ENCODE measurements at places on chromosomes 7 and 10.

DNA sequence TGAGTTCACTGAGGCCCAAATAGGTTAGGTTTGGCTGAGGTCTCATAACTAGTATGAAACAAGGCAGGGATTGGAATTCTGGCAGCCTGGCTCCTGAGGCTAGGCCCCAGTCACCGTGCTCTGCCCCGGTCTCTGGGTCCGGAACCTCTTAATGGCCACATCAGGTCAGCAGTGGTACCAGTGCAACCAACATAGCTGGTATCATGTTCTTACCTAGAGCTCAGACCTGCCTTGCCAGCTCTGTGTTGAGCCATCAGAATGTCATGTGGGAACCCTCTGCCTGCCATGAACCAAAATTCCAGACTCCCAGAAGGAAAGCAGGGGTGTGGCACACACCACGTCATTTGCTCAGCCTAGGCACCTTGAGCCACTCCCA lies 56.5 kb downstream of the ZNF467 start:
- no peak for DNase-seq

GRCh38 chr7:101133621-101134398 lies 6.9 kb downstream of the SERPINE1 start:
- no peak for DNase-seq

DNA sequence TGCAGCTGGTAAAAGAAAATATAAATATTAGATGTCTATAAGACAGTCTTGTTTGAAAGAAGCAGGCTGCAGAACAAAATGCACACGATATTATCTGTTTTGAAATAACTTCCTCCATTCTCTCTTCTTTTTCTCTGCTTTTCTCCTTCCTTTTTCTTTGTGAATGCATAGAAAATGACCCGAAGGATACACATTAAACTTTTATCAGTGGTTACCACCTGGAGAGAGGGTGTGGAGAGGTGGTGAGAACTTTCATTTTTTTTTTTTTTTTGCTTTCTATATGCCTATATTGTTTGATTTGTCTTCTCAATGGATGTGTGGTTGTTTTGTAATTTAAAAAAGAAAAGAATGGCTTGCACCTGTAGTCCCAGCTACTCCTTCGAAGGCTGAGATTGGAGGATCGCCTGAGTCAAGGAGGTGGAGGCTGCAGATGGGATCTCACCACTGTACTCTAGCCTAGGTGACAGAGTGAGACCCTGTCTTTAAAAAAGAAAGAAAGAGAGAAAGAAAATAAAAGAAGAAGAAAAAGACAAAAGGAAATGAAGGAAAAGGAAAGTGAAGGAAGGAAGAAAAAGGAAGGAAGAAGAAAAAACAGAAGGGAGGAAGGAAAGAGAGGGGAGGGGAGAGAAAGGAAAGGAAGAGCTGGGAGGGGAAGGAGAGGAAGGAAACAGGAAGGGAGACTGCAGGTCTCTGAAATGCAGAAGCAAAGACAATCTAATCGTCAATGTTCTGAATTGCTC lies 64.4 kb downstream of the SAMD9 start:
- DNase-seq, result no peak

- no peak for DNase-seq
Observed at GRCh38 chr10:89785095-89785494, 83.7 kb downstream of the KIF20B start.

DNA sequence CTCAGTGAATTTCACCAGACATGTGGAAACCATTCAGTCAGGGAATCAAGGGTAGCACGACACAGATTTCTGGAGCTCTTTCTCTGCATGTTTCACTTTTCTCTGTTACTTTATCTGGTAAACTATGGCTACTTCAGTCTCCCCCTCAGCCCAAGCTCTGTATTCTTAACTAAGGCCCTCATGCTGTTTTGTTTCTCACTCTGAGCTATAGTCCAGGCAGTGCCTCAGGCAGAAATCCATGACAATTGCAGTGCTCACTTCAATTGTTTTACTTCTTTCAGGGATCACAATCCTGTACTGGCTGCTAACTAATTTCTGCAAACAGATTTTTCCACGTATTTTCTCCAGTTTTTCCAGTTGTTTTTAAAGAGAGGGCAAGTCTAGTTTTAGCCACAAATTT lies 1599.9 kb upstream of the LRRTM3 start:
- no peak for DNase-seq

GRCh38 chr10:2837674-2838073 lies 229.7 kb upstream of the PFKP start:
- DNase-seq, result no peak

- no peak for DNase-seq
Observed at GRCh38 chr10:72610466-72610865, 15.4 kb downstream of the MICU1 start.

DNA sequence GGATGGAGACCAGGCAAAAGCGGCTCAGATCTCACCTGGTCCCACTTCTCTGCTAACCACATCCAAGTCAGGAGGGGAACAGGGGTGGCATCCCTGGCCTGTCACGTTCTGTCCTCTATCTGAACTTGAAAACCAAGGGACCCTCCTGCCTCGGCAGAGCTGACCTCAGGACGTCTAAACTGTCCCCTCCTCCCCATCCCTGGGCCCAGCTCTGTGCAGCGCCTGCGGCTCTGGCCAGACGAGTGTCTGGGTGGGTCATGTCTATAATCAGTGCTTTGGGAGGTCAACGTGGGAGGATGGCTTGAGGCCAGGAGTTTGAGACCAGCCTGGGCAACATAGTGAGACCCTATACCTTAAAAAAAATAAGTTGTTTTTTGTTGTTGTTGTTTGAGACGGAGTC lies 70.0 kb upstream of the ZNF479 start:
- no peak for DNase-seq

DNA sequence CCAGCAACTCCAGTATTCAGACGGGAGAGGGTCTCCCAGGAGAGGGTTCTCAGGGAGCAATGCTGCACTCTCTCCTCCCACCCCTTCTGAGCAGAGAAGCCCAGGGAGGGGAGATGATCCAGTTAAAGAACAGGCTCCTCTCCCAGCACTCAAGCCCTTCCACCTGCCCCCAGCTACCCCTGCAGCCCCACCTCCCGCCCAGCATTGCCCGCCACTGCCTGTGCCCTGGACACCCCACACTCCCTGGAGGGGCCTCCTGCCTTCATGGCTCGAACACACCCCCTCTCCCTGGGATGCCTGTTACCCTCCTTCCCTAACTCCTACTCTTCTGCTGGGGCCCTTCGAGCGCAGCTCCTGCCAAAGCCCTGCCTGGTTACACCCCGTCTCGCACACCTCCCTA lies 66.8 kb downstream of the ELFN1 start:
- DNase-seq, result no peak

DNA sequence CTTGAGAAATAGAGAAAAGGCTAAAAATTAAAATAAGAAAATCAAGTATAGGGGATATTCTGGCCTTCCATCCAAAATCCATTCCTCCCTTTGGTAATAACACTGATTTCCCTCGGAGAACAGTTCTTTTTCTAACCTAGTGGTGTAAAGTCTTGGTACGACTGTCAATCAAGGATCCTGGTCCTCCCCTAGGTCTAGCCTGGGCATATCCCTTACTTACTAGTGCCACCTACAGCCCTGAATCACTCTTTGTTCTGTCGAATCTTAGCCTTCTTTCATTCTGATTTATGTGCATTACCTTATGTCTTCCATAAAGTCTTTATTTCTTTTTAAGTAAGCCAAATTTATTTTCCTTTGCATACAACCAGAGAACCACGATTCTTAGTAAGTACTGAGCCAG lies 298.7 kb upstream of the LRRTM3 start:
- no peak for DNase-seq

GRCh38 chr7:11331128-11332102 lies 357.7 kb downstream of the PHF14 start:
- DNase-seq, result no peak

DNA sequence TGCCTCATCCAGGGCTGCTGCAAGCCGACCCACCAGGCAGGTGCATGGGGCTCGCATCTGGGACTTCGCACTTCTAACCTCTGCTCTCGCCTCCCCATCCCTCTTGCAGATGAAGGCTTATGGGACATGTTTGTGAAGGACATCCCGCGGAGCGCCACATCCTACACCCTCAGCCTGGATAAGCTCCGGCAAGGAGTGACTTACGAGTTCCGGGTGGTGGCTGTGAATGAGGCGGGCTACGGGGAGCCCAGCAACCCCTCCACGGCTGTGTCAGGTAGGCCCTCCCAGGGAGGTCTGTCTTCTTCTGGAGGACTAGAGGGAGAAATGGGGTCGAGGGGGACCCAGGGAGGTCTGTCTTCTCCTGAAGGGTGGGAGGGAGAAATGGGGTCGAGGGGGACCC lies 448.9 kb upstream of the FOXK1 start:
- DNase-seq, result no peak

GRCh38 chr7:23184709-23185359 lies 3.0 kb downstream of the NUP42 start:
- DNase-seq, result no peak

- DNase-seq, result no peak
Observed at GRCh38 chr7:53095731-53096501, 60.5 kb downstream of the POM121L12 start.

DNA sequence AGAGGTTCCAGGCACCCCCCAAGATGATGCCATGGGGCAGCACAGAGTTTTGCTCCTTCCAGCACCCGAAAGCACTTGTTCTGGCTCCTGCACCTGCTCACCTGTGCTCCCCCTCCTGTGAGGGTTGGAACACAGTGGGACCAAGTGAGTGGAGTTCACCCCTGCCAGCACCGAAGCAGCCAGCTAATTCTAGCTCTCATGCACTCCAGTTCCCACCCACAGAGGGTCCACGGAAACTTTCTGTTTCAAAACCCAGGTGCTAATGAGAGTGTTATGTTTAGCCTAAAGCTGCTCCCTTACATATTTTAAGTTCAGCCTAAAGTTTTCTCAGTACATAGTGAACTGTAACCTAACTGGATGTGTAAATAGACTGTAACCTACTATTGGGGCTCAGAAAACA lies 42.6 kb upstream of the SLC35G1 start:
- DNase-seq, result no peak

DNA sequence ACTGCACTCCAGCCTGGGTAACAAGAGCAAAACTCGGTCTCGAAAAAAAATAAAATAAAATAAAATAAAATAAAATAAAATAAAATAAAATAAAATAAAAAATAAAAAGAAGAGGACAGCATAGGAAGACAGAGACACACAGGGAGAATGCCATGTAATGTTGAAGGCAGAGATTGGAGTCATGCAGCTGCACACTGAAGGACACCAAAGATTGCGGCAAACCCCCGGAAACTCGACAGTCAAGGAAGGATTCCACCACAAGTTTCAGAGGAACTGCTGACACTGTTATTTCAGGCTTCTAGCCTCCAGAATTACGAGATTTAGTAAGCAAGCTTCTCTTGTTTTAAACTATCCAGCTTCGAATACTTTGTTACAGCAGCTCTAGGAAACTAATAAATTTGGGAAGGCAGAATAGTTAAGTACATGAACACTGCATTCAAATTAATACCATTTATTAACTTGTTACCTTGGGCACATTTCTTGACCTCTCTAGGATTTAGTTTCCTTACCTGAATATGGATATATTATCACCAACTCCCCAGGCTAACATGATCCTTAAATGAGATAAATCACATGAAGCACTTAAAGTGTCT lies 9.5 kb downstream of the CPED1 start:
- no peak for DNase-seq

DNA sequence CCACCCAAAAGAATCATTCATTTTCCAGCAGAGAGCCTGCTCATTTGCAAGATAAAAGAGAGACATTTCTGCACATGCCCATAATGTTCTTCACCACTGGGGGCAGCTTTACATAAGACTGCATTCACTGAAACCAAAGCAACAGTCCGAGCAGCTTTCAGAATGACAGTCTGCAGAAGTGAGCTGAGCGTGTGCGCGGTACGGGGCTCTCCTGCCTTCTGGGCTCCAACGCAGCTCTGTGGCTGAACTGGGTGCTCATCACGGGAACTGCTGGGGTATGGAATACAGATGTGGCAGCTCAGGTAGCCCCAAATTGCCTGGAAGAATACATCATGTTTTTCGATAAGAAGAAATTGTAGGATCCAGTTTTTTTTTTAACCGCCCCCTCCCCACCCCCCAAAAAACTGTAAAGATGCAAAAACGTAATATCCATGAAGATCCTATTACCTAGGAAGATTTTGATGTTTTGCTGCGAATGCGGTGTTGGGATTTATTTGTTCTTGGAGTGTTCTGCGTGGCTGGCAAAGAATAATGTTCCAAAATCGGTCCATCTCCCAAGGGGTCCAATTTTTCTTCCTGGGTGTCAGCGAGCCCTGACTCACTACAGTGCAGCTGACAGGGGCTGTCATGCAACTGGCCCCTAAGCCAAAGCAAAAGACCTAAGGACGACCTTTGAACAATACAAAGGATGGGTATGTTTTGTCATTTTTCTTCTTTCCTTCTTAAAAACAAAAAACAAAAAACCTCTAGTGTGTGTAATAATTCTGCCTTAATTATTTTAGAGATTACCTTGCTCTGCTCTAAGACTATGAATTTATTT lies at the start of gene LRRTM3:
Gene LRRTM3 (plus strand): TSS at position 141 of the 820 bp plus-strand sequence.
- DNase-seq, result no peak

- no peak for DNase-seq
Observed at GRCh38 chr10:79477456-79477855, 32.0 kb upstream of the ZCCHC24 start.

DNA sequence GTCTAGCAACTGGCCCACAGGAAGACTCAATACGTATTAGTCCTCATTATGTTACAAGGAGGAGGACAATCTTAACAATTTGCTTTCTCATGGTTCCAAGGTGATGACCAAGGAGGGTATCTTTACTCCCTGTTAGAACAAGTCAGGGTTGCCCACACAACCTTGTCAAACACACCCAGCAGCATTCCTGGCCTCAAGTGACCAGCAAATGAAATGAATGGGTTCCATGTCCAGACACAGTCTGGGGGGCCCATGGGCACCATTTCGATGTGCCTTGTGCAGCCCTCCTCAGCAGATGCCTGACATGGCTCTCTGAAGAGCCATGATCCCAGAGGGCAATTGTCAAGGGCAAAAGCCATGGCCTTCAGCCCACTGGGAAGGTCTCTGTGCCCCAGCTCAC lies 40.8 kb downstream of the ANXA8 start:
- DNase-seq, result no peak

DNA sequence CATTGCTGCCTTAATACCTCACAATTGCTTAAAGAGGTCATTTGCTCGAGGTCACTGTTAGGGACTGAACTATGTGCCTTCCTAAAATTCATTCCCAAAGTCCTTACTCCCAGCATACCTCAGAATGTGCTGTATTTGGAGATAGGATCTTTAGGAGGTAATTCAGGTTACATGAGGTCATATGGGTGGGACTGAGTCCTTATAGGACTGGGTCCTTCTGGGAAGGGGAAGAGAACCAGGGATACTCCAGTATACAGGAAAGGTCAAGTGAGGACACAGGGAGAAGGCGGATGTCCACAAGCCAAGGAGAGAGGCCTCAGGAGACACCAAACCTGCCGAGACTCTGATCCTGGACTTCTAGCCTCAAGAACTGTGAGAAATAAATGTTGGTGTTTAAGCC lies 253.3 kb downstream of the PRPF18 start:
- DNase-seq, result no peak

DNA sequence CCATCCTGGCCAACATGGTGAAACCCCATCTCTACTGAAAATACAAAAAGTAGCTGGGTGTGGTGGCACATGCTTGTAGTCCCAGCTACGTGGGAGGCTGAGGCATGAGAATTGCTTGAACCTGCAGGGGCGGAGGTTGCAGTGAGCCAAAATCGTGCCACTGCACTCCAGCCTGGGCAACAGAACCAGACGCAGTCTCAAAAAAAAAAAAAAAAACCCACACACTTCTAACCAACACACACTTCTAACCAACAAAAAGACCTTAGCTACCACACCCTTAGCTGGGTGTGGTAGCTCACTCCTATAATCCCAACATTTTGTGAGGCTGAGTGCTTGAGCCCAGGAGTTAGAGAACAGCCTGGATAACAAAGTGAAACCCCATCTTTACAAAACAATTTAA lies 33.9 kb upstream of the SPOCK2 start:
- no peak for DNase-seq

Data from activated naive CD4-positive, alpha-beta T cell (primary cell).